ENCODE measurements at places on chromosomes 2 and 18. TPM values are rescaled to one million over a fixed set of nuclear protein-coding genes. Genes with fewer than 3 reads are reported as not detected.

The IL37 gene
- not detected for total RNA-seq

The POMC gene
- 10.2 TPM for total RNA-seq

The XIRP2 gene
- total RNA-seq, result not detected

The TMEM247 gene
- not detected for total RNA-seq

The KRTCAP3 gene
- 2.0 TPM for total RNA-seq

The MYO5B gene
- total RNA-seq, result 2.2 TPM

The HK2 gene
- 24.0 TPM for total RNA-seq

The SAG gene
- not detected for total RNA-seq

The UCN gene
- total RNA-seq, result 3.4 TPM

The SPC25 gene
- total RNA-seq, result not detected
